Upper lobe of left lung (tissue), 6 donors: ENCODE measurements at places on chromosomes 12 and 14. TPM values are rescaled to one million over a fixed set of nuclear protein-coding genes. Genes with fewer than 3 reads are reported as not detected.

The RNASE7 gene
- not detected for total RNA-seq

The P2RX2 gene
- not detected for total RNA-seq

The CCDC177 gene
- not detected for total RNA-seq

The PROX2 gene
- not detected for total RNA-seq

GRCh38 chr12:50120521-50120920 lies 8.5 kb downstream of the COX14 start:
- DNase-seq, result no peak
- no peaks in the 10 kb centered on the region for H3K27me3 ChIP-seq
- H3K27ac ChIP-seq, result no peak overlapping the region
- H3K4me3 ChIP-seq, result no peak overlapping the region
- H3K4me1 ChIP-seq, result peaks cover 10% of the 10 kb centered on the region

GRCh38 chr12:991350-992333 lies 619 bp downstream of the ERC1 start:
- H3K4me3 ChIP-seq, result peak overlapping the region; percentile 97
- no peak for DNase-seq
- H3K27ac ChIP-seq, result peak overlapping the region; percentile 97
- no peaks in the 10 kb centered on the region for H3K36me3 ChIP-seq

GRCh38 chr12:49020441-49020840 lies 1.9 kb upstream of the PRKAG1 start:
- peaks cover 15% of the 10 kb centered on the region for H3K4me1 ChIP-seq
- no peak for DNase-seq
- no peaks in the 10 kb centered on the region for H3K27me3 ChIP-seq
- no peak overlapping the region for H3K27ac ChIP-seq

DNA sequence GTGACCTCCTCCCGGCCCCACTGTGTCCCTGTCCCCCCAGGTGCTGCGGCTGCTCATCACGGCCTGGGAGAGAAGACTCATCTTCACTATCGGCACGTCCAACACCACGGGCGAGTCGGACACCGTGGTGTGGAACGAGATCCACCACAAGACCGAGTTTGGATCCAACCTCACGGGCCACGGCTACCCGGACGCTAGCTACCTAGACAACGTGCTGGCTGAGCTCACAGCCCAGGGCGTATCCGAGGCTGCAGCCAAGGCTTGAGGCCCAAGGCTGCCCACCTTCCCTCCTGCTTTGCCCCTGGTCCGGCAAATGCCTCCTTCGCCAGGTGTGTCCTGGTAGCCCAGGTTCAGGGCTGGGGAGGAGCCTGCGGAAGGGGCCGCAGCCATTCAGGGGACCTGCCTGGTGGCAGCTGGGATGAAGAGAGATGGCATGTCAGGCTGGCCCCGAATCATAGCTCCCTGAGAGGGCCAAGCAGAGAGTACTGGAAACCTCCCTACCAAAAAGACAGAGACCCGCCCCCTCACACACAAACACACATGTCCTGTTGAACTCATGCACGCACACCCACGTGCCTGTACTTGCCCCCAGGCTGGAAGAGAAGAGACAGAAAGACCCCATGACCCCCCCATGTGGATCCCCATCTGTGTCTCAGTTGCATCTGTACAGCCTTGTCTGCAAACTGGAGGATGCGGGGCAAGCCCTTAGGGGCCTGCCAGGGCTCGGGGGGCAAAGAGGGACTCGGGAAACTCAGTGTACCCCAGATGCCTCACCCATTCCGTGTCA lies 38.7 kb downstream of the RASAL1 start:
- H3K27ac ChIP-seq, result no peak overlapping the region
- DNase-seq, result no peak
- no peaks in the 10 kb centered on the region for H3K27me3 ChIP-seq
- no peaks in the 10 kb centered on the region for H3K36me3 ChIP-seq
- peaks cover 14% of the 10 kb centered on the region for H3K4me1 ChIP-seq

GRCh38 chr12:103751171-103751570 lies 89.9 kb downstream of the NT5DC3 start:
- no peaks in the 10 kb centered on the region for H3K4me1 ChIP-seq
- H3K4me3 ChIP-seq, result no peak overlapping the region
- H3K27me3 ChIP-seq, result no peaks in the 10 kb centered on the region
- H3K27ac ChIP-seq, result no peak overlapping the region
- DNase-seq, result no peak
- no peaks in the 10 kb centered on the region for H3K36me3 ChIP-seq

DNA sequence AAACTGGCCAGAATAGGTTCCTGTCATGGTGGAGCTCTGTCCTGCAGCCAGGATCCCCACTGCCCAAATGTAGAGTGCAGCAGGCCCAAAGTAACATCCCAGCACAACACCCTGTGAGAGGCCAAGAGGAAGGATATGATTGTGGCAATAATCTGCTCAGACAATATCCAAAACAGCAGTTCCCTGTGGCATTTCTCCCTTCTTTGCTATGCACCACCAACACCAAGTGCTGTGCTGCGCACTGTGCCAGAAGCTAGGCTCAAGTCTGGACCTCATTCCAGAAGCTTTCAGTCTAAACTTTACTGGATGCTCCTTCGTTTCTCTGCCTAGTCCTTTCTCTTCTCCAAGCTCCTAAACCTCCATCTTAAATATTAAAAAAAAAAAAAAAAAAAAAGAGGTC lies 33.4 kb downstream of the SLC11A2 start:
- H3K4me1 ChIP-seq, result no peaks in the 10 kb centered on the region
- no peak overlapping the region for H3K4me3 ChIP-seq
- peaks cover 61% of the 10 kb centered on the region for H3K36me3 ChIP-seq
- no peak for DNase-seq
- no peaks in the 10 kb centered on the region for H3K27me3 ChIP-seq
- no peak overlapping the region for H3K27ac ChIP-seq

DNA sequence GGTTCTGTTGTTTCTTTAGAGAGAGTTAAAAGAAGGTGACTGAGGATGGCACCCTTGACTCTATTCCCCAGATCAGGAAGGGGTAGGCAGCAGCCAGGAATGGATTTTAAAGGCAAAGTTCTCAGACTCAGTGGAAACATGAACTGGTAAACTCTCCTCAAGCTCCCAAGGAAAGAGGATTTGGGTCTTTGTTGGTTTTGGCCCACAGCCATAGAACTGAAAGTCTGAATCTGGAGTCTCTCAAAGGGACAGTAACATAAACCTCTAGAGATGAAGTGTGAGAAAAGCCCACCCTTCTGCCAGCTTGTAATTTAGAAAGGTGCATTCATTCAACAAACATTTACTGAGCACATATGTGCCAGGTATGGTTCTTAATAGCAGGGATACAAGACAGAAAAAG lies 28.6 kb upstream of the BLTP3B start:
- DNase-seq, result no peak
- no peaks in the 10 kb centered on the region for H3K36me3 ChIP-seq
- H3K27me3 ChIP-seq, result no peaks in the 10 kb centered on the region
- no peak overlapping the region for H3K4me3 ChIP-seq
- H3K27ac ChIP-seq, result no peak overlapping the region

DNA sequence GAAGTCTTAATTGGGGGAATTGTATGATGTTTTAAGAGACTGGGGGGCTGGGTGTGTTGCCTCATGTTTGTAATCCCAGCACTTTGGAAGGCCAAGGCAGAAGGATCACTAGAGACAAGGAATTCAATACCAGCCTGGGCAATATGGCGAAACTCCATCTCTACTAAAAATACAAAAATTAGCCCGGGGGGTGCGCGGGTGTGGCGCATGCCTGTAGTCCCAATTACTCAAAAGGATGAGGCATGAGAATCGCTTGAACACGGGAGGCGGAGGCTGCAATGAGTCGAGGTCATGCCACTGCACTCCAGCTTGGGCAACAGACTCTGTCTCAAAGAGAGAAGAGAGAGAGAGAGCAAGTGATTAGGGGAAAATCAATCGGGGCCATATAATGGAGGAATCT lies 600.5 kb downstream of the SLC16A7 start:
- H3K27ac ChIP-seq, result no peak overlapping the region
- DNase-seq, result no peak
- no peaks in the 10 kb centered on the region for H3K36me3 ChIP-seq

DNA sequence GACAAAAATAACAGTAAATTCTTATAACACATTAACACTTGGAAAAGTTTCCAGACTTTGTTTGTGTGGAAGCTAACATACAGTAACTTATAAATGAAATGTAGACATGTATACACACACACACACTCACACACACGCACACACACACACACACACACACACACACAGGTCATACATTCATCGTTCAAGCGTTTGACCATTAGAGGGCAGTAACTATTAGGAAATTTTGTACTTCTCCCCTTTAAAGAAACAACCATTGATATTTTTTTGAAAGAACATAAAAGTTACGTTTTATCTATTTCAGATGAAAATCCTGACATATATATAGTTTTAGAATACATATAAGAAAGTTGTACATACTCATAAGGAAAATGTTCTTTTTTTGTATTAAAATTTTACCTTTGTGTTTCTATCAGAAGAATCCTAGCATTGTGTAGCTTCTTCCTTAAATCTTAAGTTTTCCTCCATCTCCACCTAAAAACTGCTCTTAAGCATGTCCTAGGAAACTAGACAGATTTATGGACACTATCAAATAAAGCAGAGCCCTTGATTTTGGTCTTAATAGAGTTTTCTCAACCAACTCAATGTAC lies 29.0 kb downstream of the PTPRQ start:
- DNase-seq, result no peak
- no peaks in the 10 kb centered on the region for H3K36me3 ChIP-seq
- H3K4me1 ChIP-seq, result no peaks in the 10 kb centered on the region
- no peak overlapping the region for H3K27ac ChIP-seq

DNA sequence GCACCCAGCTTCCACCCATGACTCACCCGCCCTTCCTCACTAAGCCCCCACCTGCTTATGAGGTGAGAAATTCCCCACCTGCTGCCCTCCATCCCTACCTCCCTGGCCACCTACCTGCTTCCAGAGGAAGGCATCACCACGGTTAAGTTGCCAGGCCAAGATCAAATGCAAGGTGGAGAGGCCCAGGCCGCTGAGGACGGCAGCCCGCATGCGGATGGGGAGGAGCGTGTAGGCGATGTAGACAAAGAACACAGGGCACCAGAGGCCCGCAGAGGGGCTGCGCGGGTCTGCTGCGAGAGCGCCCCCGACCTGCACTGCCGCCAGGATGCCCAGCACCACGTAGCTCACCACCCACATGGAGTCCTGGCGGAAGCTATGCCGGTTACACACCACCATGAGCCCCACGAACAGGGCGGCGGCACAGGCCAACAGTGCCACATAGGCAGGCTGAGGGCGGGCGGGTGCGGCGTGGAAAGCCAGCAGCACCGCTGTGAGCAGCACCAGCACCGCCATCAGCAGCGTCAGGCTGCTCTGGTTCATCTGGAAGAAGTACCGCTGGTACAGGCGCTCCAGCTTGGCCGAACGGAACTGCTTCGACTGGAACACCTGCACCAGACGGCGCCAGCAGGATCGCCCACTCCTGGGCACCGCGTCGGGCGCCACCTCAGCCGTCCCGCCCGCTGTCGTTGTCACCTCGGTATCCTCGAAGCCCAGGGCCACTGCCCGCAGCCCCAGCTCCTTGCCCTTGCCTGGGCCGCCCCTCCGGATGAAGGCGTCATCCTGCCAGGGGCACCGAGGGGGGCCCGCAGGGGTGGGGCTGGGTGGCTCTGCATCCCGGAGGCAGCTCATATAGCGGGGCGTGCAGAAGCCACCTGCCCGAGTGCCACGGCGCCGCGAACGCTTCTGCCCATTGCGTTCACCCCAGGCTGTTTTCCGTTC lies 6.2 kb downstream of the ADCY6 start:
- H3K4me1 ChIP-seq, result peaks cover 35% of the 10 kb centered on the region
- peak; percentile 77 for DNase-seq
- H3K27ac ChIP-seq, result no peak overlapping the region

DNA sequence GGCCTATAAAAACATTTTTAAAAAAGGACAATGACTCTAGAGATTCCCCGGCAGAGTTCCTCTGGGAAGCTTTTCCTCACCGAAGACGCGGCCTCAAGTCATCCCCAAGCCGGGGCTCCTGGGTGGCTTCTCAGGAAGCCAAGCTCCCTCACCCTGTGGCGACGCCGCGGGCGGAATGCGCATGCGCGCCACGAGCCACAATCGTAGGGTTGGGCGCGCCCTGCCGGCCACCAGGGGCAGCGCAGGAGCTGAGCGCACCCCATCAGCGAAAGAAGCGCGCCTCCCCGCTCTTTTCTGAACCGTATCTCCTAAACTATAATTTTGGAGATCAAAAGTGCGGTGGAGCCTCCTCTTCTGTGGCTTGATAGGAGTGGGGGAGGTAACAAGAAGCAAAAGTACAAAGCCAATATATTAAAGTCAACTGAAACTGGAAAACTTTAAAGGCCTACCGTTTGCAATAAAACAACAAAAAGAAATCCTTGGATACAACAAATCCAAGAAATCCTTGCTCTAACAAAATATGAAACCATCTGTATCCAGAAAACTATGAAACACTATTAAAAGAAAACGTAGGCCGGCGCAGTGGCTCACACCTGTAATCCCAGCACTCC lies 17.4 kb upstream of the CHFR start:
- peak; percentile 97 for DNase-seq
- no peaks in the 10 kb centered on the region for H3K36me3 ChIP-seq
- no peak overlapping the region for H3K4me3 ChIP-seq

GRCh38 chr14:55170526-55170925 lies 20.9 kb downstream of the DLGAP5 start:
- DNase-seq, result no peak
- H3K4me1 ChIP-seq, result no peaks in the 10 kb centered on the region
- no peak overlapping the region for H3K27ac ChIP-seq
- H3K36me3 ChIP-seq, result no peaks in the 10 kb centered on the region

- H3K27me3 ChIP-seq, result no peaks in the 10 kb centered on the region
- no peak for DNase-seq
- no peak overlapping the region for H3K27ac ChIP-seq
- no peaks in the 10 kb centered on the region for H3K36me3 ChIP-seq
- no peak overlapping the region for H3K4me3 ChIP-seq
Observed at GRCh38 chr12:107384645-107385044, 291.3 kb upstream of the CRY1 start.

DNA sequence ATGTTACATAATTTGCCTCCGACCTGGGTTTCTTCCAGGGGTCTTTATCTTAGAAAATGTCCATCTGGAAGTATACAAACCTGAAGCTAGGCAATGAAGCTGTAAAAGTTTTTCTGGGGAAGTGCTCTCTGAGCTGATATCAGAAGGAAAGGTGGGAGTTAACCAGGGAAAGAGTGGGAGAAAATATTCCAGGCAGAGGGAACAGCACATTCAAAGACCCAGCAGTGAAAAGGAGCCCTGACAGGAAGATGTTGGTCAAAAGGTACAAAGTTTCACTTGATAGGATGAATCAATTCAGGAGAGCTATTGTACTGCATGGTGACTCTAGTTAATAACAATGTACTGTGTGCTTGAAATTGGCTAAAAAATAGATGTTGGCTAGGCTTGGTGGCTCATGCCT lies 17.8 kb upstream of the CIT start:
- H3K4me3 ChIP-seq, result no peak overlapping the region
- H3K4me1 ChIP-seq, result no peaks in the 10 kb centered on the region
- H3K27ac ChIP-seq, result no peak overlapping the region
- H3K36me3 ChIP-seq, result no peaks in the 10 kb centered on the region
- DNase-seq, result no peak
- H3K27me3 ChIP-seq, result no peaks in the 10 kb centered on the region

DNA sequence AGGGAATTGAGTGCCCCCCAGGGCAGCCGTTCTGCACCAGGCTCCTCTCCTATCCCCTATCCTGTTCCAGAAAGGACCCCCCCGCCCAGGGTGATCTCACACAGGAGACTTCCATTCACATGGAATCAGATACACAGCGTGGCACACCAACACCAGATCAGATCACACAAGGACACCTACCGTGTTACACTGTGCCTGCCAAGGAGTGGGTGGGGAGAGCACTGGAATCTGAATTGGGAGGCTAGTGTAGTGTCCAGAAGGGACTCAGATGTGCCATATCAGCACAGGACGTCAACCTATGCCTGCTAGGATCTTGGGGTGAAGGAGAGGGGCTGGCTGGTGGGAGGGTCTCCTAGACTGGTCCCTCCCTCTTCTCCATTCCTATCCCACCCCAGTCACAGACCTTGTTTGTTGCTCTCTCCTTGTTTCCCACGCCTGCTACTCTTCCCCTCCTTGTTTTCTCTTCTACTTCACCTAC lies 2.3 kb downstream of the PTMS start:
- H3K4me3 ChIP-seq, result peak overlapping the region; percentile 7
- no peaks in the 10 kb centered on the region for H3K27me3 ChIP-seq
- peaks cover 20% of the 10 kb centered on the region for H3K36me3 ChIP-seq
